Stimulated activated CD4-positive, alpha-beta T cell treated with anti-CD3 and anti-CD28 coated beads, Interleukin-15, amount 100 ng/mL, for 24 hours (primary cell): ENCODE measurements at places on chromosomes 2 and 18.
A peak's percentile ranks its signal among the peaks of the same experiment; 100 is the strongest.

DNA sequence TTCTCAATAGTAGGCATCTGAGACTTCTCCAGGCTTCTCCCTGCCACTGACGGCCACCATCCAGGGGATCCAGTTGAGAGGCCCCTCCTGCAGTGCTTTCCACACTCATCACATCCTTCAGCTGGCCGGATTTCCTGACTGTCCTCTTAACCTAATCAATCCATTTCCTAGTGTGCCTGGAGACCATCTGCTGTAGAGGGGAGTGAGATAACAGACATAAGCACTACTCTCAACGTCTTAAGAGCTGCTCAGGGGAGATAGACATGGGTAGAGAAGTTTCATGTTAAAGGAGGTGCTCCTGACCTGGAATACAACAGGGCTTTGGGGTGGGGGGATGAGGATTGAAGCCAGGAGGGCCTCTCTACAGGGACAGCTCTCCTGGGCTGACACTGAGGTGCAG, 14.2 kb downstream of the SPR start:
- no peak for DNase-seq

GRCh38 chr18:11674119-11674518, 14.9 kb upstream of the GNAL start:
- DNase-seq = no peak

DNA sequence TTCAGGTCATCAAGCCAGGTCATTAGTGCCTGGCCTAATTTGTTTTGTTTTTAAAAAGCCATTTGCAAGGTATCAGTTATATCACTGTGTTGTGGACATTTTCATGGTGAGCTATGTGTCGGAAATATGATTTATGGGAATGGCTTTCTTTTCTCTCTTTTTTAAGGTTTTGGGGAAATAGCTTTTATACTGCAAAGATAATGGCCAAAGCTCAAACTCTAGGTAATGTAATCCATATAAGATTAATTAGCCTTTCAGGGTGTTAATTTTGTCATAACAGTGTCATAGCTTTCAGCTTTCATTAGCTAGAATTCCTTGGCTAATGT, 45.8 kb downstream of the PCBP1 start:
- DNase-seq = no peak

- no peak for DNase-seq
Measured at GRCh38 chr18:62331581-62332356, 6.7 kb downstream of the TNFRSF11A start.

GRCh38 chr2:37918742-37919186, 6.3 kb upstream of the RMDN2 start:
- DNase-seq = no peak

DNA sequence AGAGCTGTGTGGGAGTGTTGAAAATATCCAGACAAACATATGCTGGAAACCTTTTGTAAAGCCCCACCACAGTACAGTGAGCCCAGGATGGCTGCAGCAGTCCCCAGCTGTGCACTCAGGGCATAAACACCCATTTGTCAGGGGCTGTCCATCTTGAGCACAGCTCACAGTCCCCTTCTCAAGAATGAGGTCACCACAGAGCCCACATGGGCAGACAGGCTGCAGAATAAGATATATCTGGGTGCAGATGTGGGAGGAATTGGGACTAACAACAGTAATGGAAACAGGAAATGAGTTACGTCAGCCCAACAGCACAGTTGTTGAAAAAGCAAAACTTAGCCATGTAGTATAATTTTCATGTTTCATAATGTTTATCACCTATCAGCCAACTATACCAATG, 219.6 kb downstream of the ETAA1 start:
- no peak for DNase-seq

GRCh38 chr2:854460-854859, 96.2 kb upstream of the SNTG2 start:
- peak; percentile 61 for DNase-seq

DNA sequence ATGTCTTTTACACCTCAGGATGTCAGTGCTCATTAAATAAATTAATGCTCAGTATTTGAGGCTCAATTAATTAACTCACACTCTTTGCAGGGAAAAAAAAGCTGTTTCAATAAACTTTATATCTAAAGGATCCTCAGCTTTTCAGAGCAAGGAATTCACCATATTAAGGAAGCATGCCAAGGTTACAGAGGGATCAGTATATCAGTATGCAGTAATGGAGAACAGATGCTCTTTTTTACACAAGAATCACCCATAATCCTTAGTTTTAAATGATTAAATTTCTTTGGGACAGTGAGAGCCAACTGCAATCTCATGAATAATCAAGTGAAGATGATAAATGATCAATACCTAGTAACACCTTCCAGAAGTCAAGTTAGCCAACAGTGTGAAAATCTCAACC, 14.9 kb upstream of the LCT start:
- no peak for DNase-seq

- no peak for DNase-seq
Measured at GRCh38 chr2:177885828-177886466, 186.6 kb downstream of the PDE11A start.

DNA sequence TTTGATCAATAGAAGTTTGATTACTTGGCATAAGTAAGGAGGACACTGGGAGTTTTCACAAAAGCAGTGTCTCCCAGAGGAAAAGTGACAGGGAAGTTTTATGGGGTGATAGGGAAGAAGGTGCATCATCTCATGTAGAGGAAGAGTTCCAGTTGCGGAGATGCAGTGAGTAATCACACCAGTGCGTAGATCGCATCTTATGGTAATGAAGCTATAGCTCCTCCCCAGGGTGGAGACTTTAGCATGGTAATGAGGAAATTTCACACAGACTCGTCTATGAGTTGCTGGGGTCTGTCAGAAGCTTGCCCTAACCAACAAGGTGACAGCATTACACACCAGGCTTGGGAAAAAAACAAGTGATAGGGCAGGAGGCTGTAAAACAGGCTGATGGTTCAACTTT, 49.0 kb downstream of the KYNU start:
- DNase-seq = no peak

DNA sequence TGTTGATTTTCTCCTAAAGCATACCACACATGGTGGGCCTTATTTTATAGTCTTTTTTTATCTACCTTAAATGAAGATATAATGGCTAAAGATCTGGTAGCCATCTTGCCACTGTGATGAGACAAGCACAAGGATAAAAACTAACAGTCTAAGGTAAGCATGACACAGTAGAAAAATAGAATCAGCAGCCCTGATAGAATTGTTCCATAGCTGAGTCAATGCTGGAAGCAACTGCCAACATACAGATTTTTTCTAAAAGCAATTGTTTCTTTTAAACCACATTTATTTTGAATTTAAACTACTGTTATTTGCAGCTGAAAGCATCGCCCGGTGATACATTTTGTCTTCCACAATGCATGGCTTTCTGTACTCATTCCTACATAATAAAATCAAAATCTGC, 1091.5 kb upstream of the CHAC2 start:
- DNase-seq = no peak

GRCh38 chr2:226159875-226160479, 639.6 kb downstream of the IRS1 start:
- no peak for DNase-seq

- no peak for DNase-seq
Measured at GRCh38 chr2:46720592-46721185, 194.9 kb downstream of the MCFD2 start.

GRCh38 chr2:126049461-126049860, 606.5 kb upstream of the GYPC start:
- DNase-seq = no peak

DNA sequence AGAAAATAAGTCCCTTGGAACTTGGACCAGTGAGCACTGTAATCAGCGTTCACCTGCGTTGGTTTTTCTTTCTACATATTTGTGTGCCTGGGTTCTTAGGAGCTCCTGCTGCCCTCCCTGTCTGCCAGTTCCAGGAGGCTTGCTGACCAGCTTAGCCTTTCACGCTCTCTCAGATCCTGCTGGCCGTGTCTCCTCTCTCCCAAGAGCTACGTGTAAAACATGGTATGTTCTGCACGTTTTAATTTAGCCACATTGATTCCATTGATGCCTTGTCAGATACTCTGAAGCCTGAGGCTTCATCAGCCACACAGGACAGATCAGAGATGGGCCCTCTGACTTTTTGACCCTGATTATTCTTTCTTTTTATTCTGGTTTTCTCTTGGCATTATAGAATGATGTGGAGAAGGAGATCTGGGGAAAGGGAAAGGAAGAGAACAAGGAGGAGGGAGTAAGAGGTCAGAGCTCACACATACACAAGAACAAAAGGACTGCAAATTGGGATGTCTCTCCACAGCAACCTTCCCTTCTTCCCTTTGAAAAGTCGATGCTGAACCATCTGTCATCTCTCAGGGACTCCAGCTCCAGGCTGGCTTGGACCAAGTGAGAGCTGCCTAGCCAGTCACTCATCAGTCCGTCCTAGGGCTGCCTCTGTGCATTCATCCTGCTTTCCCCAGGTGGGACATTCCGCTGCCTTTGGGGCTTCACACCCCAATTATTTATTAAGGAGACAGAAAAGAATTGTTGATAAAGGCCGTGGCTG, 152.8 kb downstream of the PIK3C3 start:
- DNase-seq = no peak

DNA sequence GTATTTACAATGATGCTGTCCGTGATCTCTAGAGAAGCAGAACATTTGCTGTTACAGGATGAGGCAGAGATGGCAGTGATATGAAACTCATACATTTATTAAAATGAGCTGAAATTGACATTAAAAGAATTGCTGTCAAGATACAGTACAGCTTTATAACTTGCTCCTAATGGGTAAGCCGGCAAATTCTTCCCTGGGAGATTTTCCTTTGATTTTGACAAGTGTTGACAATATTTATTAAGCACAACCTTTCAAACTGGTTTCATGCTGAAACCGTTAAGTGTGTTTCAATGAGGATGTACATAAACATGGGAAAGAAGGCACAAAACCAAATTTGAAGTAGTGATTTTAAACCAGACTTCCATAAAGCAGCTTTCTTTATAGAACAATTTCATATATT, 45.5 kb downstream of the SPHKAP start:
- no peak for DNase-seq

DNA sequence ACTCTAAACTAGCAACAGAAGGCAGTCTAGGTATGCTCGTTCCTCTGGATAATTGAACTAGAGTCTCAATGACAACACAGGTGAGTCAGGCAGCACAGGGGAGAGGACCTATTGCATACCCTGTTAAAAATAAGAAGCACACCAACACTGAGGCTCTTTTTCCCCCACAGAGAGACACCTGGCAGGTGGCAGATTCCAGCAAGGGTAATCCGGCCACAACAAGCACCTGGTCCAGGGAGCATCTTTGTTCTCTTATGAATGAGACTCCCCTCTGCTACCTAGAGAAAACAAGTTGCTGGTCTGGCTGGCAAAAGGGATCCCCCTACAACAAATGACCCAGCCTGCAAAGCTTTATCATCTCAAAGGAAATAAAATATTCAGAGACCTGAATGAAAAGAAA, 508.9 kb upstream of the POU3F3 start:
- no peak for DNase-seq

DNA sequence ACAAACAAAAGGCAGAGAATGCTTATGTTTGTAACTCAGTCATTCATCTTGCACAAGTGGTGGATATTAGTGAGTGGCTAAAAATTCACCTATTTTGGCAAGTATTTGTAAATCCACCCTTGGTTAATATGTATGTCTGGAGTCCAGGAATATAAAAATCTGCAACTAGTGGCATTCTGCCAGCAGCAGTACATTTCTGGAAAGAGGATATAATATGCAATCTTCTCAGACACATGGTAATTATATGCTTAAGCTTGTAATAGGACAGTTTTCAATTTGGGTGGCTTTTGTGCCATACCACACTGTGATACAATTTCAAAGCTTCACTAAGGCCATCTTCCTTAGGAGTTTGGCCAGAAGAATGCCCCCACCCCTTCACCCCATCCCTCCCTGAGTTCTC, 693.3 kb downstream of the MBD2 start:
- DNase-seq = no peak

GRCh38 chr18:12645751-12646203, 12.1 kb downstream of the SPIRE1 start:
- no peak for DNase-seq

- DNase-seq = peak; percentile 95
Measured at GRCh38 chr2:68751397-68752339, 17.1 kb downstream of the ARHGAP25 start.

DNA sequence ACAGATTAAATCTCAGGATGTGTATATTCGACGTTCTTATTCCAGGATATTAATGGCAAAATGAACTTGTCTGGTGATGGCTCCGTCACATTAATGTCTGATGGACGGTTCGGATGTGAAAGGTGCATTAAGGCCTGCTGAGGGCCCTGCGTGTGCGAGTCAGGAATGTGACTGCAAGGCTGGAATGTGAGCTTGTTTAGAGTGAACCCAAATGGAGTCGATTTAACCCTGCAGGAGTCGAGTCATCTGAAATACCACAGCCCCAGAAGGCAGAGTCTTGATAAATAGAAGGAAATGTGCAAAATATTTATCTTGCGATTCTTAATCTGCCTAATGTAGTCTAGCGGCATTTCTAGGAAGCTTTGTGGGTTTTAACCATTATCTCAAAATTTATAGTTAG, 44.3 kb downstream of the RDH14 start:
- DNase-seq = no peak

DNA sequence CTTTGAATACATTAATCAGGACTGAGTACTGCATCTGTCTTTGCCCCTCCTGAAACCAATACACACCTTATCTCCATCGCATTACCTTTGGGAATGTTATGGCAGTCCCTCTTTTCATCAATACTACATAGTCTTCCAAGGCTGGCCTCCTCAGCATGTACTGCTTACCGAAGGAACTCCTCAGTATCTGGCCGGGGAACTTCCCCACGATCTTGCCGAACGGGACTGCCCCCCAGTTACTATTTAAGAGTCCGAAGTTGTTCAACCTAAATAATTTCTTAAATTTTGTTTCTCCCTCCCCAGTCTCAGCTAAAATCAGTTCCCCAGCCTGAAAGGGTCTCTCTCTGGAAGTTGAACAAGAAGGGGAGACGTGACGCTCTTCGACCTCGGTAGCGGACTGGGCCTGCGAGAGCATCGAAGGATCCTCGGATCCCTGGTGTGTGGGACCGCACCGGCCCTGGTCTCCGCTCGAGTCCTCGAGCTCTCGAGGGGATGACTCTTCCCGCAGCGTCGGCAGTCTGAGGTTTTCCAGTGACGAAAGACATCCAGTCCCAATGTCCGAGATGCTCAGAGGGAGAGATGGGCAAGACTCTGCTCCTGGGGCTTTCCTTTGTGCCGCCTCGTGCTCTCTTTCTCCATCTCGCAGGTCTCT, 489 bp downstream of the TRMT61B start:
- peak; percentile 38 for DNase-seq

- DNase-seq = no peak
Measured at GRCh38 chr2:238925816-238926521, 78.1 kb downstream of the TWIST2 start.

GRCh38 chr2:118852605-118853128, 5.2 kb upstream of the EN1 start:
- DNase-seq = no peak

DNA sequence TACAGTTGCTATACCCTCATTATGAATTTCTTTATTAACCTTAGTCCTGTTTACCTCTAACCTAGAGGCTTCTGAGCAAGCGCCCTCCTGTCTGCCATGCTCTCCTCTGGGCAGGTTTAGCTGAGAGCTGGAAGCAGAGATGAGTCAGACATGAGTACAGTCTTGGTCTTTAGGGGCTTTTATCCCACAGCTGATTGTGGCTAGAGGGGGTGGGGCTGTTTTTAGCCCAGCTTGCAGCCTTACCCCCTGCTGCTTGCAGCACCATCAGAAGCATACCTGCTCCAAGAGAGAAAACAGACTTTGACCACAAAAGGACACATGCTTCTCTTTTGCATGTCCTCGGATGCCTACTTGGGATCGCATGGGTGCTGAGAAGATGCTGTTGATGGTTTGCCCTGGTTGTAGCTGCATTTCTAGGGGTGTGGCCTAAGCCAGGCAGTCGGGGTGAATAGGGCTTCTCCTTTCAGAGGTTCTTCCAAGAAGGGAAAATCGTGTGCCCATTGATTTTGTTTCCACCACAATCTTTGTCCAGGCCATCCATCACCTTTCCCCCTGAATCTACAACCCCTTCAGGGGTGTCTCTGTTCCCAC, 115.0 kb upstream of the LGALSL start:
- DNase-seq = no peak
